PC-3 (cell line): ENCODE measurements at places on chromosomes 7 and 10. TPM values are rescaled to one million over a fixed set of nuclear protein-coding genes. Genes with fewer than 3 reads are reported as not detected.

Gene SLC25A28
- total RNA-seq = 14.2 and 16.0 TPM in 2 replicates

Gene OR2A14
- total RNA-seq = not detected in 2 replicates

Gene FAM24A
- total RNA-seq = not detected in 2 replicates

Gene PRF1
- total RNA-seq = not detected in 2 replicates

Gene CALHM3
- total RNA-seq = 2.3 and 4.1 TPM in 2 replicates

Gene TCTN3
- 14.5 and 21.8 TPM in 2 replicates for total RNA-seq

Gene SNX10
- 6.2 and 7.9 TPM in 2 replicates for total RNA-seq

Gene DMTF1
- 43.6 and 48.8 TPM in 2 replicates for total RNA-seq

Gene CRHR2
- total RNA-seq = not detected in 2 replicates

Gene MTURN
- 5.4 and 6.3 TPM in 2 replicates for total RNA-seq

Gene ZNF786
- 4.2 and 6.3 TPM in 2 replicates for total RNA-seq

Gene WEE2
- not detected in 2 replicates for total RNA-seq

Gene MASTL
- 18.6 and 21.2 TPM in 2 replicates for total RNA-seq
